ENCODE measurements at places on chromosomes 5 and 9.

GRCh38 chr5:73233461-73234203, 60.6 kb downstream of the TMEM174 start:
- no peak for DNase-seq

DNA sequence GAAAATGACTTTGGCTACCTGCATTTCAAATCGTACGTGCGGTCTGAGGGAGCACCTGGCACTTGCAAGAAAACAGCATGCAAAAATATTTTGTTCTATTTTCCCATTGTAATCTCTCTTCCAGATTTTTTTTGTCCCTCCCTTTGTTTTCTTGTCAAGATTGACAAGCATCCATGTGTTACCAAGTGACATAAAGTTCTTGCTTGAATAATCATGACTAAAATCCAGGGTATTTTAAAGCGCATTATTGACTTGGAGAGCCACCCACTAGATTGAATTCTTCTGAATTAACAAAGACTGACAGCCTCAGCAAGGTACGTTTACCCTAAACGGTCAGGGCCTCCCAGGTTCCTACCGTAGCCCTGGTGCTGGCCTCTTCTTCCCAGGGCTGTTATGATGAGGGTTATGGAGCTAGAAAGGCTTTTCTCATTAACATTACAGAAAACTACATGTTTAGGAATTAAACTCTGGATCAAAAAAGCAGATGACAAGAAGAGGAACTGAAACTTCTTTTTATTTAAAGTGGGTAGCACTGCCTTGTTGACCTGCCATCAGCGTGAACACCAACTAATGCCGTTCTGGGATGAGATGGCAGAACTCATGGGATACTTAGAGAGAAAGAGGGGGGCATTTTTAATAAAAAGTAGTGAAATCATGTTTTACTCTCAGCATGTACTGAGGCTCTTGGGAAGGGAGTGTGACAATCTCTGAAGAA, 297.0 kb downstream of the EFNA5 start:
- DNase-seq, result no peak

- DNase-seq, result no peak
These were observed 2003.6 kb upstream of the WWC1 start for GRCh38 chr5:166287866-166288265.

DNA sequence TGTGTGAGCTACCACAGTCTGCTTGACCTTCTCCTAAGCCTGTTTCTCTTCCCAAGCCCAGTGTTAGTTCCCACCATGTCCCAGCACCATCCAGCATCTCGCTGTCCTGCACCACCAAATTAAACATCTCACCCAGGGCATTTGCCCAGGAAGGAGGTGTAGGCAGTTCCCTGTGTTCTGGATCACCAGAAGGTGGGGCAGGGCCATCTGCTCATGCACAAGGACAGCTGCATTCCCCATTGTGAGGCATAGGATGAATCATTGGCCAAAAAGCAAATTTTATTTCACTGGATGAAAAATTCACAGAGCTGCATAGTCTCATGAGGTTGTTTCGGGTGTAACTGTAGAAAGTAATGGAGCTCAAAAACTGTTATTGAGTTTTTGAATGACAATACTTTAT, 89.5 kb upstream of the GRIA1 start:
- DNase-seq, result no peak

DNA sequence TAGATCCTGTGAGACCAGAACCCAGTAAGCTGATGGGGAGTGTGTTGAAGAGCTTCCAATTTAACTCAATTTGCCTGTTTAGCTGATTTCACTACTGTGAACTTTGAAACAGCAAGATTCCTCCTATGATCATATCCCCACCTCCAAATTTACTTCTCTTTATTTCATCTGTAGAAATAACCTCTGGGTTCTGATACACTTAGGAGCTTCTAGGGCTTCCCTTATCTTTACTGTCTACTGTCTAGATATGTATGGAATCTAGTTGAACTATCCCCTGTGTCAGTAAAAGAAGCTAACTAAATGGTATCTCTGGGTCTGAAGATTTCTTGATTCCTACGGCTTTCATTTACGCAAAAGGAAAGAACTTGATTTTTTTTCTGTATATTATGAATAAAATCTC, 116.8 kb downstream of the GCNT1 start:
- DNase-seq, result no peak

GRCh38 chr9:96487029-96487396, 37.0 kb downstream of the HABP4 start:
- no peak for DNase-seq

Data from stimulated activated effector memory CD8-positive, alpha-beta T cell treated with anti-CD3 and anti-CD28 coated beads, Interleukin-12 subunit alpha, Interleukin-12 subunit beta, amount 100 ng/mL, for 72 hours (primary cell).